ENCODE measurements at places on chromosomes 6 and 20. TPM values are rescaled to one million over a fixed set of nuclear protein-coding genes. Genes with fewer than 3 reads are reported as not detected.

DNA sequence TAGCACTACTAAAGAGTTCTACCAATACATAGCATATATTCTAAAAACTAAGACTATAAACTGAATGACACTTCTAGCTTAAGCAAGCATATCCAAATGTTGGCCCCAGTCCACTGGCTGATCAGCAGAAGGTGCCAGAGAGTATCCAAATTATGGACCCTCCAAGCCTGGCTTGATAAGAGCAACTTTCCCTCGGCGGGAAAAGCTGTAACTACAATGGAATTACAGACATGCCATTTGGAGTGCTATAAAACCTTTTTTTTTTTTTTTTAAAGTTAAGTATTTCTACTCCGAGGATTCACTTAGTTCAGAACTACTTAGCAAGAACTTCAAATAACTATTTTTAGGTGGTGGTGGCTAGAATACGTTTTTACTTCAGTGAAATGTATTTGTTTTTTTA is 94.6 kb downstream of the EPB41L2 start:
- no peak for DNase-seq

GRCh38 chr6:111069382-111070104 is 17.8 kb upstream of the SLC16A10 start:
- no peak for DNase-seq

GRCh38 chr20:53154540-53154939 is 182.4 kb downstream of the TSHZ2 start:
- DNase-seq, result no peak

DNA sequence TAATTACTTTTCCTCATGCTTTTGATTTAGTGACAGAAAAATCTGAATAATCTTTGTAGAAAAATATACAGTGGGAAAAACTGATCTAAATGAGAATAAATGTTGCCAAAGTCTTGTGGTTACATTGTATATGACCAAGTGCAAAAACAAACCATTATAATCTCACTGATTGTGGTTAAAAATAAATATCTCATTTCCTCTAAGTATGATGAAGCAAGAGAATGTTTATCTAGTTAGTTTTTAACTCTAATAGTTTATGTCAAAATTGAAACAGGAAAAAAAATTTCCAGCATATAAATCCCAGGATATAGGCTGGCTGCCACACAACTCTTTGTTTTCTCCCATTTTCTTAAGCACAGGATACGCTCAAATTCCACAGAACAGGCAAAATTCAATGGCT is 392.7 kb upstream of the ID4 start:
- DNase-seq, result no peak

DNA sequence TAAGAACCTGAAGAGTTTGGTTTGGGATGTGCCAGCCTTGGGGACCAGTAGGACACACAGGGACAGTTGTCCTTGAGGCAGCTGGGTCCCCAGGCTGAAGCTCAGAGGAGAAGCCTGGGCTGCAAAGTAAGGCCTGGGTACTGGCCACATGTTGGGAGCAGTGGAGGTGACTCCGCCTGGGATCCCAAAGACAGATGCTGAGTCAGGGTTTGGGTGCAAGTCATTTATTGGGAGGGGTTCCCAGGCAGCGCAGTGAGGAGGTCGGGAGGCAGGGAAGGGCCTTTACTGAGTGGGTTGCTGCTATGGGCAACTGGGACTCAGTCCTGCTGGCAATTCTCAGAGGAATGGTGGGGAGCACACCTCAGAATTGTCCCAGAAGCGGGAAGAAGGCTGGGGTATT is 12.4 kb downstream of the BPI start:
- no peak for DNase-seq

DNA sequence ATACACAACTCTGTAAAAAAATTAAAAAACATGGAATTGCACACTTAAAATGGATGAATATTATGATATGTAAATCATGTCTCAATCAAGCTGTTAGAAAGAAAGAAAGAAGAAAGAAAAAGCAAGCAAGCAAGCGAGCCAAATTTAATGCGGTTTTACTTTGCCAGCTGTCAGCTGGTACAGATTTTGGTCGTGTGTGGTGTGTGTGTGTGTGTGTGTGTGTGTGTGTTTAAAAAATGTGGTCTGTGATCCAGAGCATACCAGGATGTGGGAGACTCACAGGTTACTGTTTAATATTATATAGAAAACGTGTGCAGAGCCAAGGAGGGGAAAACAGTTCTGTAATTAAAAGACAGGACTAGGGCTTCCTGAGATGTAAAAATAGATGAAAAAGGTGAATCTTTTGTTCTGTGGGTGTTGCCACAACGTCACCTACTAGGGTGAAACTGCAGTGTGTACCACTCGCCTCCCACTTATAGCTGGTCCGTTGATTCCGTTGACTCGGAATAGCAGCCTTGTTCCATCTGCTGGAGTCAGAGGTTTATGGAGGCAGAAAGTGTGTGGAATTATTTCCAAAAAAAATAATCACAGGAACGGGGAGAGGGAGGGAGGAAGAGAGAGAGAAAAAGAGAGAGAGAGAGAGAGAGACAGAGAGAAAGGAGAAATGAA is 197.7 kb downstream of the BCAS1 start:
- no peak for DNase-seq

DNA sequence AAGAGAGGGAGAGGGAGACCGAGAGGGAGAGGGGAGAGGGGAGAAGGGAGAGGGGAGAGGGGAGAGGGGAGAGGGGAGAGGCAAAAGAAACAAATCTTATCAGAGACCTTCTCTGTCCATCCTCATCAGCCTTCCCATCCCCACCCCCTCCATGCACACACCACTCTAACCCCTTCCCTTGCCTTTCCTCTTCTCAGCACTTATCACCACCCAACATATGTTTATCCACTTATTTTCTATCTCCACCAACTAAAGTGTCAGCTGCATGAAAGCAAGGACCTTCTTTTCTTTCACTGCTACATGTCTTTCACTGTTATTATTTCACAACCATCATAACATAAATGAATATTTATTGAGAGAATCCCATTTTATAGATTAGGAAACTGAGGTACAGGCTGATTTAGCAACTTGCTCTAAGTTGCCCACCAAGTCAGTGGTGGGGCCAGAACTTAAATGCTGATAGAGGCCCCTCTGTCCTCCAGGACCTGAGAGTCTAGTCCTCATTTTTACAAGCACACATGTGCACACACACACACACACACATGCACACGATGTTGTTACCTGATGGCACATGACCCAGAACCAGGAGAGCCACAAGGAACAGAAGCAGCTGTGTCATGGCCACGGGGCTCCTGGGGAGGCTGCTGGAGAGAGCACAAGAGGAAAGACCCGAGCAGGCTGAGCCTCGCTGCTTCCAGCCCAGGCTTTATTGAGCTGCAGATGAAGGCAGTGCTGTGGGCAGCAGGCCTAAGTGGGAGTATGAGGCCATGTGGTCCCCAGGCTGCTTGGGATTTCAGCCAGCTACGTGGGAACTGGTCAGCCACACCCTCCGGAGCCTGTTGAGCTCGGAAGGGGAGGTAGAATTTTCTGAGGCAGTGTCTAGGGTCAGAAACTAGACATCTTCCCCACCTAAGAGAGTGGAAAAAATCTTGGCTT is 2.3 kb downstream of the DEFB124 start:
- DNase-seq, result no peak

DNA sequence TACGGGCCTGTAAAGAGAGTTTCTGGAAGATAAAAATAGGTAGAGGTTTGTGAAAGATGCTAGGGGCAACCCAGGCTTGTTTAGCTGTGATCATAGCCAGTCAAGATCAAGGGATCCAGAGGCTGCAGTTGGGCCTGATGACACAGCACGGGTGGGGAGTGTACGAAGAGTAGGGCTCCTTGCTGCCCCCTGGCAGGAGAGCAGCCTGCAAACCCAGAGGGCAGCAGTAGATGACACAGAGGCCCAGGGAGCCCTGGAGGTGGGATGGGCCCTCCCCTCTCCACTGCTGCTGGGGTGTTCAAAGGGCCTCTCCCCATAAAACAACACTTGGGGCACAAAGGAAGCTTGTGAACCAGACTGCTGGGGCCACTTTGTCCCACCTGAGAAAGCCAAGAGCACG is 47.2 kb downstream of the VEGFA start:
- peak; percentile 70 for DNase-seq

- DNase-seq, result no peak
These were observed 63.9 kb downstream of the MTHFD1L start for GRCh38 chr6:150929416-150929815.

- no peak for DNase-seq
These were observed 52.2 kb upstream of the SLC22A1 start for GRCh38 chr6:160069459-160069858.

GRCh38 chr20:21338291-21338690 is 35.2 kb downstream of the XRN2 start:
- DNase-seq, result no peak

GRCh38 chr6:17015551-17016381 is 86.1 kb upstream of the STMND1 start:
- DNase-seq, result no peak

DNA sequence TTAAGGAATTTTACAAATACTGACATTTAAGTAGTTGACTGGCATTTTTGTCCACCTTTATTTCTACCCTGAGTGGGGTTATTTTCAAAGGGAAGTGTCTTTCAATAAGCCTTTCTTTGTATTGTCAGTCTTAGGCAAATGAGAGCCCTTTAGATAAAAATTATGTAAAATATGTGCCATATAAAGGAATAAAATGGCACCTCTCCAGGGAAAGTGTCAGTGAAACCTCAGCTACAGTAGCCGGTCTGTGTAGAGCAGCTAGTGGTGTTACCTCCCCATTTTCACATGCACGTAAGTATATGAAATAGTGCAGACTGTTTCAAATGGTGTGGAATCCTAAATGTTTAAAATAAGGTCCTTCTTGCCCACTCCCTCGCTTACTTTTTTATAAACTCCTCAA is 5.0 kb downstream of the FAM217B start:
- DNase-seq, result no peak

DNA sequence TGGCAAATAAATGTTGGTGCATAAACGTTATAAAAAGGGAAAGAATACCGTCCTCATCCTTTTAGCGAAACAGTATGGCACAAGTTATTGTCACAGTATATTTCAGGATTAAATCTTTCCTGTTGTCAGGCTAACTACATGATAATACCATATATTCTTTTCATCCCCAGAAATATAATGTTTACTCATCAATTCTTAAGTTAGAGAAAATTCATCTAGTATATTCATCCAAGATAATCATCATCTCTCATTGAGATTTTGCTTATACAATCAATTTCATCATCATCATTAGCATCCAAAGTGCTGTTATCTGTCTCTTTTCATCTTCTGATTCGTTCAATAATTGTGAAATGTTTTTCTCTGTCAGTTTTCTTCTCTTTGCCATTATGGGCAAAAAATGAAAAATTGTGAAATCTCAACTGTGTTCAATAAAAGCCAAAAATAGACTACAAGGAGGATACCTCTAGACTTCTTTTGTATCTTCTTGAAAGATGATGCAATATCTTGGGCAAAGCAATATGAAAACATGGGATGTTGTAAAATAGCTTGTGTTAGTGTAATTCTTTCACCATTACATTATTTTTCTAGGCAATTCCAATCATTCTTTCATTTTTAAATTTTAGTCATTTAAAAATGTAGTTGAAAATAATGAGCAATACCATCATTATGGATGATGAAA is 2.6 kb downstream of the SPACA1 start:
- DNase-seq, result no peak

- no peak for DNase-seq
These were observed 14.7 kb downstream of the DSE start for GRCh38 chr6:116385459-116385802.

The POU5F1 gene
- total RNA-seq, result not detected

The ABT1 gene
- total RNA-seq, result 23.7 TPM

The XKR7 gene
- under 0.01 TPM for total RNA-seq

The TREML1 gene
- total RNA-seq, result not detected

The RREB1 gene
- 3.2 TPM for total RNA-seq

The C20orf96 gene
- 1.8 TPM for total RNA-seq

The CST2 gene
- total RNA-seq, result not detected

The ERVFRD-1 gene
- total RNA-seq, result not detected

The CDSN gene
- not detected for total RNA-seq
